ENCODE measurements at places on chromosomes 5 and 9.

DNA sequence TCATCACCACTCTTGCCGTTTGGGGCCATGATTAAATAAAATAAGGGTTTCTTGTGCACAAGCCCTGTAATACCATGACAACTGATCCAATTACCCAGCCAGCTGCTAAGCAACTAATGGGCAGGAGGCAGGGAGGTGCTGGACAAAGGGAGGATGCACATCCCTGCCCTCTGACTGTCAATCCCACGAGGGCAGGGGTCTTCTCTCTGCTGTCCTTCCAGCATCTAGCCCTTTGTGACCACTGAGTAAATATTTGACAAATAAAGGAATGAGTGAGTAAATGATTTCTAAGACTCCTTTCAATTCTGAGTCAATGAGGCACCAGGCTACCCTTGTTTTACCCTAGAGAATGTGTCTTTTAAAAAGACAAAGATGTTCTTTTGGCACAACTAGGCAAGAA is 247.1 kb downstream of the SYK start:
- no peak for DNase-seq

DNA sequence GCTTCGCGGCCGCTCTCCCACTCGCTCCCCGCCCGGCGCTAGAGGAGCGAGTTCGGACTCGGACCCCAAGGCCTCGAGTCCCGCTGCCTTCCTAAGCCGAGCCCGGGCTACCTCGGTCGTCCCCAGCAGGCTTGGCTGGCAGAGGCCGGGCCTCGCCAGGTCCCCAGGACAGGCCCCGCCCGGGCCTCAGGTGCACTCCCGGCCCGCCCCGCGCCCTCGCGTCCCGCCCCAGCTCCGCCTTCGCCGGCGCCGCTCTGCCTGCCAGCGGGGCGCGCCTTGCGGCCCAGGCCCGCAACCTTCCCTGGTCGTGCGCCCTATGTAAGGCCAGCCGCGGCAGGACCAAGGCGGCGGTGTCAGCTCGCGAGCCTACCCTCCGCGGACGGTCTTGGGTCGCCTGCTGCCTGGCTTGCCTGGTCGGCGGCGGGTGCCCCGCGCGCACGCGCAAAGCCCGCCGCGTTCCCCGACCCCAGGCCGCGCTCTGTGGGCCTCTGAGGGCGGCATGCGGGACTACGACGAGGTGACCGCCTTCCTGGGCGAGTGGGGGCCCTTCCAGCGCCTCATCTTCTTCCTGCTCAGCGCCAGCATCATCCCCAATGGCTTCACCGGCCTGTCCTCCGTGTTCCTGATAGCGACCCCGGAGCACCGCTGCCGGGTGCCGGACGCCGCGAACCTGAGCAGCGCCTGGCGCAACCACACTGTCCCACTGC is at the start of gene SLC22A5:
TSS of gene SLC22A5 (plus strand) at position 237 of the 707 bp plus-strand sequence. CDS start at position 500, 263 bp downstream.
- peak; percentile 84 for DNase-seq

GRCh38 chr5:15433709-15434108 is 66.3 kb upstream of the FBXL7 start:
- DNase-seq: no peak

DNA sequence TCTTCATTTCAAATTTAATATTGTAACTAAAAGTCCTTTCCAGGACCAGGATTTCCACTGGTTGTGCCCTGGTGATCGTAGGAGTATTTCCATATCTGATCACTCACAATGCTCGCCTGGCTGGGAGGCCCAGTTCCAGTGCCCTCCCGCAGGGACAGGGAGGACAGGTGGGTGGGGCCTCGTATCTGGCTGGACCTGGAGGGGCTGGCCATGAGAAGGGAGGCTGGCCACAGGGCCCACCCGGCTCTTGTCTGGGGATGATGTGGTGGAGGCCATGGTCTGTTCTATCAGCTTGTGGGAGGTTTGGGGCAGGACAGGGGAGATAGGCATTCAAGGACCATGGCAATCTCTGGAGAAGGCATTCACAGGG is 286.4 kb downstream of the GADD45G start:
- no peak for DNase-seq

DNA sequence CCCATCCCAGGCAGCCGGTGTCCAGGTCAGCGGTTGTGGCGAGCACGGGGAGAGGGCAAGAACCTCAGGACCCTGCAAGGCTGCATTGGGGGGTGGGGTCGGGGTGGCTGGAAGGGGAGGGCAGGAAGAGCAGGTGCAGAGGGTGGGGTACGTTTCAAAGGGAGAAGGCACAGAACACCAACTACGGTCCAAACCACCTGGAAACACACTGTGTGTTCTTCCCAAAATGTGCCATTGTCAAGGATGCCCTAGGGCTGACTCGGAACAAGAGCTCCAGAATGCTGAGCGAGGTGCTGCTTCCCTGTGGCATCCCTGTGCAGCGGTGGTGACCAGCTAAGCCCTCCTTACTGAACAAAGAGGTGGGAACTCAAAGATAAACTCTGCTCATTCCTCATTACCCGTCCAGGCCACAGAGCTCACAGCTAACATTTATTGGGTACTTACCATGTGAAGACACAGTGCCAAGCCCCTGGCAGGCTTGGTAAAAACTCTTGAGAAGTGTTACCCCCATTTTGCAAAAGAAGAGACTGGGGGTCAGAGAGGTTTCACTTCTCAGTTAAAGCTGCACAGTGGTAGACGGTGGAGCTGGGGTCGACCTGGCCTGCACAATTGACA is 153.8 kb downstream of the COL23A1 start:
- DNase-seq: no peak

GRCh38 chr9:80066931-80067330 is 495.2 kb downstream of the TLE4 start:
- DNase-seq: peak; percentile 88

GRCh38 chr5:1786621-1787471 is 12.8 kb downstream of the MRPL36 start:
- DNase-seq: no peak

- no peak for DNase-seq
These were observed 11.1 kb upstream of the ORM1 start for GRCh38 chr9:114311571-114312512.

DNA sequence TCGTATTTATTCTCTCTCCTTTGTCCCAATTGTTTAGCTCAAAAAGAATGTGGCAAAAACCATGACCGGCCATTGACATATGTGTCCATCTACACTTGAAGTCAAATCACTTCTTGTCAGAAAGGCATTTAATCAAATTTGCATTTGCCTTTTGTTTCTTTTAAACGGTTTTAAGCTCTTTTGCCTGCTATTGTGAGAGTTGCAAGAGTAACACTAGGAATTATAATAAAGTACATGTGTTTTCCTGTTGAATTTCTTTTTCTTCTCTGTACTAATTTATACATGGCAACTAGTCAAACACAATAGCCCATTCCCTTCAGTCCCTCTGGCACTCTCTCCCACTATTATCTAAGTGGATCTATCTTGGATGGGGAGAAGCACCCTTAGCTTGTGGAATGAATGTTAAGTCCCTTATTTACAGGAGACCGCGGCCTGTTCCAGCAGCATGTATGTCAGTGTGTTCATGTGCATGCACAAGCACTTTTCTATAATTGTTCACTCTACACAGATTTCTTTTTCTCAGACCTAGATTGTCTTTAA is 3.2 kb downstream of the ADAMTSL1 start:
- DNase-seq: no peak

GRCh38 chr9:86722706-86723075 is 224.6 kb downstream of the GAS1 start:
- no peak for DNase-seq

GRCh38 chr5:79878721-79879336 is 112.2 kb downstream of the MTX3 start:
- peak; percentile 48 for DNase-seq

- DNase-seq: no peak
These were observed 173.2 kb downstream of the ALDH1A1 start for GRCh38 chr9:72779614-72780013.

- peak; percentile 14 for DNase-seq
These were observed 30.7 kb downstream of the MSX2 start for GRCh38 chr5:174755106-174755505.

GRCh38 chr9:79013715-79014610 is 557.8 kb upstream of the TLE4 start:
- DNase-seq: no peak

DNA sequence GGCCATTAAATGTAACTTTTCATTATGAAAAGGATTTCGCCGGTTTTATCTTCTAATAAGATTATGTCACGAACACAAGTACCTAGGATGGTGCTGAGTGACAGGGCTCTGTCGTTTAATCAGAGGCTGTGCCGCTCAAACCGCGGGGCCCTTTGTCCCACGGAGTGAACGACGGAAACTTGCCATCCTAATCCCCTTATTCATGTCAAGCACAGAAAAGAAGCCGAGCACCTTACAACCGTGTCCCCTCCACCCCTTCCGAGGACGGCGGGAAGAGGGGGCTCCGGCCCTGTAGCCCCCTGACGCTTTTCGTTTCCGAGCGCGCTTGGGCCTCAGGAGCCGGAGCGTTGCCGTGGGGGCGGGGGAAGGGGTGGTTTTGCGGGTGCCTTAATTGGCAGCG is 11.2 kb downstream of the LMX1B start:
- DNase-seq: peak; percentile 84

GRCh38 chr5:140239939-140240700 is 62.8 kb downstream of the PFDN1 start:
- peak; percentile 82 for DNase-seq

- no peak for DNase-seq
These were observed 180.8 kb upstream of the GAS1 start for GRCh38 chr9:87127978-87128614.

GRCh38 chr5:155564541-155564940 is 551.0 kb downstream of the KIF4B start:
- DNase-seq: no peak

- no peak for DNase-seq
These were observed 92.8 kb downstream of the GABRG2 start for GRCh38 chr5:162160401-162160800.

DNA sequence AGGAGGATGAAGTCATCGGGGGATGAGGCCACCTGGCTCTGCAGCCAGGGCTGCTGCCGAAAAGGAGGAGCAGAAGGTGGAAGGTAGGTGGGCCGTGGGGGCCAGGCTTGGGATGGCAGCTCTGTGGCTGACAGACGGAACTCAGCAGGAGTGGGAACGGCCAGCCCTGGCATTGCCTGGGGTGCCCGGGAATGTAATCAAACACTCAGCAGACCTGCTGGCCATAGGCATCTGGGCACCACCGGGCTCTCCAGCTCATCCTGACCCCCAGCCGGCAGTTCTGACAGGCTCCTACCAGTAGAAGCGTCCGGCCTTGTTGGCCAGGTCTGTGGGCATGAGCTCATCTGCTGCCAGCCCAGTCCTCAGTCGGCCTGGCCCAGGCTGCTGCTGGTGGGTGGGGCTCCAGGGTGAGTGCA is 4.3 kb upstream of the FAT2 start:
- no peak for DNase-seq

GRCh38 chr5:13745508-13745907 is 199.0 kb downstream of the DNAH5 start:
- no peak for DNase-seq

- DNase-seq: no peak
These were observed 67.6 kb upstream of the NR3C1 start for GRCh38 chr5:143471041-143471509.

DNA sequence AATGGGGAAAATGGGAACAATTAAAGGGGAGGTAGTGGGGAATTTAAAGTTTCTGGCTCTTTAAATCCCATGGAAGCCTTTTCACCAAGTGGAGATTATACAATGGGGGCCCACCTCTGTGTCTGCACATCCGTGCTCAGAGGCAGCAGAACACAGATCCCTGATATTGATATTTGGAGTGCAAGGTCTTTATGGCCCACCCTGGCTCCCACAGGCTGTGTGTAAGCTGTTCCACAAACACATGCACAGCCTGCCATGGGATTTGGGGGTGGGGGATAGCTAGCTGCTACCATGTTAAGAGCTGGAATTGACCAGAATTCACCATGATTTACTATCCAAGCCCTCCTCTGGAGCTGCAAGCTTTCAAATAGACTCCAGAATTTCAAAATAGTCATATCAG is 55.9 kb downstream of the RASGEF1C start:
- no peak for DNase-seq

GRCh38 chr9:120791161-120791560 is 2.1 kb downstream of the FBXW2 start:
- no peak for DNase-seq

- DNase-seq: peak; percentile 6
These were observed 238.1 kb downstream of the ELAVL2 start for GRCh38 chr9:23587903-23588302.

GRCh38 chr5:95686651-95687050 is 3.9 kb upstream of the SPATA9 start:
- DNase-seq: peak; percentile 25

- no peak for DNase-seq
These were observed 48.4 kb downstream of the PSD2 start for GRCh38 chr5:139843991-139844390.

- DNase-seq: no peak
These were observed 105.2 kb downstream of the OLFM1 start for GRCh38 chr9:135192686-135193085.

- no peak for DNase-seq
These were observed 1.1 kb downstream of the PALM2AKAP2 start for GRCh38 chr9:109781086-109781485.

- DNase-seq: peak; percentile 61
These were observed 4.9 kb upstream of the LHX2 start for GRCh38 chr9:124006448-124007361.

DNA sequence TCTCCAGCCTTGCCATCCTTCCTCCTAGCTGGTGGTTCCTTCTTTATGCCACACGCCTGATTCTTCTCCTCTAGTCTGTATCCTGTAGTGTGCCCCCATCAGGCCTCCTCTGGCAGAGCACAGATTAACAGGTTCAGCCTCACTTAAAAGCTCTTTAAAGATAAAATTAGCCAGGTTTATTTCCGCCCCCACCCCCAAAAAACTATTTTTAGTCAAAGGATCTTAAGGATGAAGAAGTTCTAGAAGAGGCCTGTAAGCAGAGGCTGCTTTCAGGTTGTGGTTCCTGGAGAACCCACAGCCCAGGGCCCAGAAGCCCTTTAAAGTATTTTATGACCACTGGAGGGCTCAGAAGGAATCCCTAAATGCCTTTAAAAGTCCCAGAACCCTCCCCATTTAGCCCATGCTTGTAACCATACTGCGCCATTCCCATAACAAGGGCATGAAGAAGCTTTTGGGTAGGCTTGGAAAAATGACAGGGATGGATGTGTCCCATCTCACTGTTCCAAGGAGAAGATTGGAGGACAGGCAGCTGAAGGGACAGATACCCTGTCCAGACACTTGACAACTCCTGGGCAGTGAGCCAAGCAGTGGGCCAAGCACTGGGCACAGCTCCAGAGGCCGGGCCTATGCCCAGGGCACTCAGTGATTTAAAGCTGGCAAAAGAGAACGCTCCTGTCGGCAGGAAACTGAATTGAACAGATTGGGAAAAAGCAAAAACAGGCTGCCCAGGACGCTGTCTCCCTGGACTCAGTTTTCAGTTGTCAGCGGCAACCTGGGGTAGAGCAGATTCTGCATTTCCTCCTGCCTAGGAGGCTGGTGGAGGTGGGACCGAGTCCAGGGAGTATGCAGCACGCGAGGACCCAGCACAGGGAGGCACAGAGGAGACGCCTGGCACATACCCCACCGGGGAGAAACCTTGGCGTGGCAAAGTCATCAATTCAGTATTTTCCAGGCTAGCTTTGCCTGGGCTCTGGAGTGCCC is 106.3 kb upstream of the SSBP2 start:
- peak; percentile 52 for DNase-seq

GRCh38 chr9:93189369-93190132 is 5.6 kb downstream of the WNK2 start:
- no peak for DNase-seq

Measured in neural progenitor cell (in vitro differentiated cells).